ENCODE measurements at places on chromosomes 1 and 21.

DNA sequence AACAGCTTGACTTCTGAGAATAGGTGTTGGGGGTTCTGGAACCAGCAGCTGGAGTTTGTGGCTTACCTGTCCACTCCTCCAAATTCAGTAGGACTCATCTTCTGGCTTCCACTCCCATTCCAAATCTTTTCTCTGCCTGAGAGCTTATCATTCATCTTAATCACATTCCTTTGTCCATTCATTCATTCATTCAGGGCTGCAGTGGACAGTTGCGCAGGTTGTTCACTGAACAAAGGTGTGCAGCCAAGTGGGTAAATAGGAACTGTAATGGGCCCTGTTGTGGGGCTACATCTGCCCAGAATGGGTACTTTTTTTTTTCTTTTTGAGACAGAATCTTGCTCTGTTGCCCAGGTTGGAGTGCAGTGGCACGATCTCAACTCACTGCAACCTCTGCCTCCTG, 3.4 kb upstream of the HSPG2 start:
- DNase-seq = no peak

DNA sequence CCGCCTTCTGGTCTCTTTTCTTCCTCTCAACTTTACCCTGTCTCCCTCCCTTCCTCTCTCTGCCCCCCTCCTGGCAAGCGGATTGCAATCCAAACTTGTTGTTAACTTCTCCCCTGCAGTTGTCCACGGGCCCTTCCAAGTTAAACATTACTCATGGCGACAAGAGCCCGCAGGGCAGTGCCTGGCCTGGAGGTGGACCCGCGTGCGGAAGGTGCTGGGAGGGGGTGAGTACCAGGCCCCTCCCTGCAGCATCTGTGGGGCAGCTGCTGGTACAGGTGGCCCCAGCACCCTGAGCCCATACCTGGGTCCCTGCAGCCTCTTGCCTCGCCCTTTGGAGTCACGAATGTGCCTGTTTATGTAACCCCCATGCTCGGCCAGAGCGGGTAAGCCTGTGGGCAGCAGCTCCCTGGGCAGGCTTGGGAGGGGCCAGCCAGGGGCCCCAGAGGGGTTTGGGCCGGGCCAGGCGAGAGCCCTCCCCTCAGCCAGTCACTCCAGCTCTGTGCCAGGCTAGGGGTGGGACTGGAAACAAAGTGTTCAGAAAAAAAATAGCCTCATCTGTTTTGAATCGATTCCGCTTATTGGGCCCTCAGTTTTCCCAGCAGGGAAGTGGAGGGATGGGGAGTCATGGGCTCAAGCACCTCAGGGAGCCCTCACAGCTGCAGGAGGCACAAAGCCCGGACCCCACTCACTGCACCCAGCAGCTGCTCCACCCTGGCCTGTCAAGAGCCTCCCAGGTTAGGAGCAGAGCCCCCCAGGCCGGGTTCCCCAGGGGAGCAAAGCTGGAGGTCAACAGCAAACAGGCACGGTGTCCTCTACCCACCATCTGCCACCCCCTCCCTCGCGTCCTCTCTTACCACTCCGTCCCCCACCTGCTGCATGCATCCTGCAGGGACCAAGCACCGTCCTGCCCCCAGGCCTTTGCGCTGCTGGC, 14.0 kb upstream of the FAAP20 start:
- DNase-seq = peak; percentile 85

DNA sequence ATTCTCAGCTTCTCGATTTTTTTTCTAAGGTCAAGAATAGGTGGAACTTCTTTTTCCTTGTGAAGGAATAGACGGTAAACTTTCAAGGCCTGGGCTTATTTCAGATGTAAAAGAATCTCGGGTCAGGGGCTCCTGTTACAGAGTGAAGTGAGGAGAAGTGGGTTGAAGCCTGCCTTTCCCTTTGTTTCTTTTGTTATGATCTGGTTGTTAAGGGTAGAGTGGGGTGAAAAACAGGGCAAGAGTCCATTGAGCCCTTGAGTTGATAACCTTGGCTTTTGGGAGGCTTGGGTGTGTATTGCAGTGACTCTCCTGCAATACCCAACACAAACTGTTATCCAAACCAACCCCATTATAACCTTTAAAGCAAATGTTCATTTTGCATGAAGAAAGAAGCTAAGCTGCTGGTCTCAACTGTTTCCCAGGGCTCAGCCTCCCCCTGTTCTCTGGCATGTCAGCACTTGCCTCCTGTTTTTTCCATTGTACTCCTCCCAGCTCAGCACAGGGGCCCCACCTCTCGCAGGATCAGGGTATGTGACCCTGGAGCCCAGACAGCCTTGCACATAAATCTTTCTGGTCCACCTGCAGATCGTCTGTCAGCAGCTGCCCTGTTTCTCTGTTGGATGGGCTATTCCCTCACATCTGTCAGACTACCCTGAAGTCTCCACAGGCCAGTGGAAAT, 102.4 kb downstream of the CACHD1 start:
- no peak for DNase-seq

- no peak for DNase-seq
These were observed 25.8 kb upstream of the MPZL1 start for GRCh38 chr1:167695756-167696561.

GRCh38 chr21:45154511-45155508, 80.4 kb downstream of the ADARB1 start:
- DNase-seq = no peak

DNA sequence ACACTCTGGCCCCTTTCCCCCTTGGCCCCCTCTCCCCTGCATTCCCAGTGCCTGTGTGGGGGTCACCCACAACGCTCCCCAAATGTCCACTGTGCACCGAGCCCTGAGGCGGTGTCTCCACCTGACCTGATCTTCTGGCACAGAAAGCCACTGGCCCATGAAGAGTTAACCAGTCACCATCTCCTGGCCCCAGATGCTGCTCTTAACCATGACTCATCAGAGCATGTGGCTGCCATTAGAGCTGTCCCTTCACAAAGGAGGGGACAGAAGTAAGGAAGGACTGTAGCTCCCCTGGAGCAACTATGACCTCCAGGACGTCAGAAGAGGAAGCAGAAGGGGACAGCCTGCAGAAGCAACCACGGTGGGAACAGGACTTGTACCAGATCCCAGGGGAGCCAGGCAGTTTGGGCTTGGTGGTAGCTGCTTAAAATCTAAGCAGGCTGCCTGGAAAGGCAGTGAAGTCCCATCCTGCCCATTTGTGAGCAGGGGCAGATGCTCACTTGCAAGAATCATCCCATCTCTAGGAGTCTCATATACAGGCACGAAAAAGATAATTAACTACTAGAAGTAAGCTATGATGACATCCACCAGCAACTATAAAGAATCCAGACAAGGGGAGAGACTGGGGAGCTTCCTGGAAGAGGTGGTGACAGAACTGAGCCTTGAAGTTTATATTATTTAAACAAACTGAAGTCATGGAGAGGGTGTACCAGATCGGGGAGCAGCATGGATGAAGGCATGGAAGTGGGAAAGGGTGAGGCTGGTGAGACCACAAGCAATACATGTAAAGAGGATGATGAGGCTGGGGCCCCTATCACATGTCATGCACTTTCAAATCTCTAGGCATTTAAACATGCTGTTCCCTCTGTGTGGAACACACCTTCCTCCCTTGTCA, 1.1 kb upstream of the TTC39A start:
- DNase-seq = peak; percentile 55

GRCh38 chr1:153360190-153360589, 2.5 kb downstream of the S100A9 start:
- DNase-seq = no peak

DNA sequence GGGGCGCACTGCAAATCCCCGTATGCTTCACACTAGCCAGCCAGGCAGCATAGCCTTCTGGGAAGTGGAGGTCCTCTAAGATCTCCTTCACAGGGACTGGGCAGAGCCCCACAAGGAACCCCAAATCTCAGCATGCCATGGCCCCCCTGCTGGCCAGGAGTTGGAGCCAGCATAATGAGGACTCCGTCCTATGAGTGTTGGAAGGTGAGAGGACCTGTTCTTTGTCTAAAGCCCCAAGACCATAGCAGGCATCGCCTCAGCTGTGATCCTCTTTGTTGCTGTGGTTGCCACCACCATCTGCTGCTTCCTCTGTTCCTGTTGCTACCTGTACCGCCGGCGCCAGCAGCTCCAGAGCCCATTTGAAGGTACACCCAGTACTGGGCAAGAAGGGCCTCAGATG, 1.5 kb downstream of the SHISA4 start:
- DNase-seq = no peak

Data from pancreas (tissue), 10 donors.